ENCODE measurements at places on chromosomes 13 and 19.

DNA sequence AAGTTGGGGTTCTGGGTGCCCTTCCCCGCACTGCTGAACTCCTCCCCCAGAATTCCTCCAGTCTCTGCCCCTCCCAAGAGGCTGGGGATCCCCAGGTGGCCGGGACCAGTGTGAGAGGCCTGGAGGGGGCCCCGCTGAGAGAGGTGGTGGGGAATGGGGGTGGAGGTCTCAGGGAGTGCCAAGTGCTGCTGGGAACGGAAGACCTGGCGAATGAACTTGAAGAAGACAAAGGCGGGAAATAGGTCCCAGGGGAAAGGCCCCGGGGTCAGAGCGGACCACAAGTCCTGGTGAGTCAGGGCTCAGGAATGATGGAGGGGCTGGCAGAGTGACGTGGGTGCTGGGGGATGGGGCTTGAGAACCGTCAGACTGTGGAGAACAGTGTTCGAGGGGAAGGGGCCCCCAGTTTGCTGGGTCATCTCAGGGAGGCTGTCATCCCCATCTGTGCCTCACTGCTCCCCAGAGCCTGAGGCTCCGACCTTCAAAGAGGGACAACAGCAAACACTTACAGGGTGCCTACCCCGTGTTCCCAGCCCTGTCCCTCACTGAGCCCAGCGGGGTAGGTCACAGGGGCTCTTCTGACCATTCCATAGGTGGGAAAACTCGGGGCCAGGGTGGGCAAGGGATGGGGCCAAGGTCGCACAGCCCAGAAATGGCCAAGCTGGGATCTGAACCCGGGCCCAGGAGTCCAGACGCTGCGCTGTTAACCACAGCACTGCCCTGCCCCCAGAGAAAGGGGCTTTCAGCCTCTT lies 16.0 kb upstream of the SEMA6B start:
- DNase-seq: no peak

GRCh38 chr13:81104035-81104715 lies 763.2 kb upstream of the SPRY2 start:
- no peak for DNase-seq

GRCh38 chr13:83536153-83536552 lies 346.1 kb downstream of the SLITRK1 start:
- no peak for DNase-seq

DNA sequence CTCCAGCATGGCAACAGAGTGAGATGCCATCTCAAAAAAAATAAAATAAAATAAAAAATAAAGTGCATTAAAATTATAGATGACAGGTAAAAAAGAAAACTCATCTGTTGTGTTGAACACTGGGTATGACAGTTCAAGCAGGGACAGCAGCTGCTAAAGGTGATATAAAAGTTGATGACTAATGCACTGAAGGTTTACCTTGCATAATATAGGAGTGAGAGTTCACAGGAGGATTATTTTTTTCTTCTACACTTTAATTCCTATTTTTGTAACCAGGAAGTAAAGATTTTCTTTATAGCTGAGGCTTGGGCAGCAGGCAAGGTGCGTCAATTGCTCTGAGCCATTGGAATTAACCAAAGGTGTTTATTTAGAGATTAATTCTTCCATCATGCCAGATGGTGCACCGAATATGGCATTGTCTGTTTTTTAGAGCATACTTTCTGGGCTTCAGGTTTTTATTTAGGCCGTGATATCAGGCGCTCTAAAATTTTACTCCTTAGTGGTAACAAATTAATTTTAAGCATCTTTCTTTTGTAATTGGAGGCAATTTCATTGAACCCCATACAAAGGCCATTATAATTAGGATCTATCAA lies 337.0 kb upstream of the SLC10A2 start:
- no peak for DNase-seq

- DNase-seq: no peak
Observed at GRCh38 chr19:41924151-41925145, 3.8 kb downstream of the ERFL start.

DNA sequence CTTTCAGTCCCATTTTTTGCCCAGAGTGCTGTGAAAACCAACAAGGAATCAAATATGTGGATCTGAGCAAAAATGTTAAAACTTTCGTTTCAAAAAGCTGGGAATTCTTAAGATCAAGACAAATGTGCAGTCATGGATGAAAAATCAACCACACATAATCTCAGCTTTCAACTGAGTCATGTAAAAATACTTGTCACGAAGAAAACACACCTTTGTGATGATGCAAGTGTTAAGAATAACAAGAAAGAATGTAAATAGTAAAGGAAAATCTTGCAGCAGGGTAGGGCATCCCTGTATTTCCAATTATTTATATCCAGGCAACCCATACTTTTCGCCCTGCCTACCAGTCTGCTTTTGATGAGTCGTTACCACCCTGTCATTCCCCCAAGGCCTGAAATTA lies 27.4 kb upstream of the DCLK1 start:
- DNase-seq: no peak

GRCh38 chr13:60617991-60618733 lies 221.1 kb downstream of the TDRD3 start:
- DNase-seq: no peak

GRCh38 chr13:67827992-67828391 lies 597.9 kb upstream of the PCDH9 start:
- no peak for DNase-seq

DNA sequence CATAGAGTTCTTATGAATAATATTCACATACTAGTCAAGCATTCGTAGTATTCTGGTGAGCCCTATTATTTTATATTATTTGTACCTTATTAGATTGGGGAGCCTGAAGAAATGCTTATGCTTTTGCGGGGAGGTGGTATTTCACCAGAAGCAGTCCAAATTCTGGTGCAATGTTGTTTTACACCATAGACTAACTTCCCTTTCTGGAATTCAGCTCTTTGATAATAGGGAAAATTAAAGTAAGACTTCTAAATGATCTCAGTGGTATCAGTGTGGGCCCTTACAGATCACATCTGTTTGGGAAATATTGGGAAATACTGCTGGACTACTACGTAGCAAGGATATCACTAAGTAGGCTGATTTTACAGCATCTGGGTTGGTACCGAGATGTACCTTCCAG lies 34.2 kb downstream of the KCTD12 start:
- no peak for DNase-seq

DNA sequence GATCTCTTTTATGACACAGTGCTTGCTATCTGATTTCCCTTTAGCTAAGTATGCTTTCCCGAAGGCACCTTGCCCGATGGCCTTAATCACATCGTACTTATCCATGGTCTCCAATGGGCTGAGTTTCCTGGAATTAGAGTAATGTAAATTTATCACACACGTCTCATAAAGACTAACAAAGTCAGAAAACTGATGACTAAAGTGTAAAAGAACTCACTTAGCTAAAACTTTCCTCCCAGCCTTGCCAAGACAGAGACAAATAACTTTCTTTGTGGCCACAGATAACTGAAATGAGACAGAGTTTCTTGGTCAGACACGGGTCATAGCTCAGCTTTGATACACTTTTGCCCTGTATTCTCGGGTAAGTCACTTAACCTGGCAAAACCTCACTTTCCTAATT lies 1.5 kb downstream of the NEK5 start:
- no peak for DNase-seq

DNA sequence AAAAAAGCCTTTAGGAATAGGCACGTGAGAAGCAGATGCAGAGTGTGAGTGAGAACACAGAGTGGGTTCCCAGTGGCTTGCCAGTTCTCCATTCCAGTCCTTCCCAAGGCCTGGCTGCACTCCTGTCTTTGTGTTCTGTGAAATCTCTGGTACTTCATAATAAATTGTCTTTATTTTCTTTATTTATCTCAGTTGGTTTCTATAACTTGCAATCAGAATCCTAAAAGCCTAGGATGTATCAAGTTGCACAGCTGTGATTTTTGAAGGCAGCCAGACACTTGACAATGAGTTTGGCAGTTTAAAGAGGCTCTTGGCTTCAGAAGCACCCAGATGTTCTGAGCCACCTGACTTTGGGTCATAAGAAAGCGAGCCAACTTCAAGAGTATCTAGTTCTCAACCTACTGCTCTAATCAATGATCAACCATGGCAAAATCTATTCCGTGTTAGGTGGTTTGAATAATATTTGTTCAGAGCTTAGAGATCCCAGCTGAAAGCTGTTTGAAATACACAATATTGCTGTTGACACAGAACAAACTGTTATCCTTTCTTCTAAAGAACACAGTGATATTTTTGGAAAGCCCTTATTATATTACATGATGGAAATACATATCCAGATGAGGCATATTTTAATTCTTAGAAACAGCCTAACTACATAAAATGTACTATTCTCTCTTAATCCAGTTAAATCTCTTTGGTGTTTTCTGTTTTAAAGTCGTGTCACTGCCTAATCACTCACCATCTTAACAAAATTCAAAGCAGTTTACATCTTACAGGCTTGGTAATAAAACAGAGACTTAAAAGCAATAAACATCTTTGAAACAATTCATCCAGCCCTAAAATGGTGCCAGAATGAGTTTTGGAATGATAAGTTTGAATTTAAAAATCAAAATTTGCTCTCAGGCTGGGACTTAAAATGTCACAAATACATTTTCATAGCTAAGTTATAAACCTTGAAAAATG lies 483.0 kb upstream of the NBEA start:
- DNase-seq: no peak

GRCh38 chr13:96499656-96500055 lies 409.7 kb downstream of the HS6ST3 start:
- DNase-seq: no peak

DNA sequence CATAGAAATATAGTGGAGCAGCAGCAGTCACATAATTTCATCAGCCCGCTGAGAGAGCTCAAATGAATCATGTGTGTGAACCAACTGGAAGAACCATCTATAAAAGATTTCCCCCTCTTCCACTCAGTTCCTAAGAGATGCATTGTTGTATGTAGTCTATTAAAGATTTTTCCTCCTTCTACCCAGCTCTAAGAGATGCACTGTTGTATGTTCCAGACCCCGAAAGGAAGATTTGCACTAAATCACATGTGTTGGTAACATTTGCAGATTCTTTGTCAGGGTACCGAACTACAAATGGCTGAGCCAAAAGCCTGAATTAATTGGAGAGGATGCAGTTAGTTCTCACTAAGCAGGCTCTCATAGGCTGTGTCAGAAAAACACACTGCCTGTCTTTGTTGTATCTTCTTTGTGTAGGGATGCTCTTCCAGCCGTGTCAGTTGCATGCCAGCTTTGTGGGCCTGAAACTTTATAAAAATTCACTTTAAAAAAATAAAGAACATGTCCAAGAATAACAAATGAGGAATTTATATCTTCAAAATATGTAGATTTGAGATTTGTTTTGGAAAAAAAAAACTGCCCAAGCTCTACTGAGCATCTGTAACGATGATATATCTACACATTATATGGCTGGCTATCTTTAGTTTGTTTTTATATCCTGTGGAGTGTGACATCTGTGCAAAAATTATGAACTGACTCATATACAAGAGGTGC lies 223.1 kb downstream of the MZT1 start:
- DNase-seq: no peak

- DNase-seq: no peak
Observed at GRCh38 chr13:51044023-51044665, 66.9 kb downstream of the C13orf42 start.

- DNase-seq: no peak
Observed at GRCh38 chr19:45457776-45458175, 10.0 kb upstream of the FOSB start.

DNA sequence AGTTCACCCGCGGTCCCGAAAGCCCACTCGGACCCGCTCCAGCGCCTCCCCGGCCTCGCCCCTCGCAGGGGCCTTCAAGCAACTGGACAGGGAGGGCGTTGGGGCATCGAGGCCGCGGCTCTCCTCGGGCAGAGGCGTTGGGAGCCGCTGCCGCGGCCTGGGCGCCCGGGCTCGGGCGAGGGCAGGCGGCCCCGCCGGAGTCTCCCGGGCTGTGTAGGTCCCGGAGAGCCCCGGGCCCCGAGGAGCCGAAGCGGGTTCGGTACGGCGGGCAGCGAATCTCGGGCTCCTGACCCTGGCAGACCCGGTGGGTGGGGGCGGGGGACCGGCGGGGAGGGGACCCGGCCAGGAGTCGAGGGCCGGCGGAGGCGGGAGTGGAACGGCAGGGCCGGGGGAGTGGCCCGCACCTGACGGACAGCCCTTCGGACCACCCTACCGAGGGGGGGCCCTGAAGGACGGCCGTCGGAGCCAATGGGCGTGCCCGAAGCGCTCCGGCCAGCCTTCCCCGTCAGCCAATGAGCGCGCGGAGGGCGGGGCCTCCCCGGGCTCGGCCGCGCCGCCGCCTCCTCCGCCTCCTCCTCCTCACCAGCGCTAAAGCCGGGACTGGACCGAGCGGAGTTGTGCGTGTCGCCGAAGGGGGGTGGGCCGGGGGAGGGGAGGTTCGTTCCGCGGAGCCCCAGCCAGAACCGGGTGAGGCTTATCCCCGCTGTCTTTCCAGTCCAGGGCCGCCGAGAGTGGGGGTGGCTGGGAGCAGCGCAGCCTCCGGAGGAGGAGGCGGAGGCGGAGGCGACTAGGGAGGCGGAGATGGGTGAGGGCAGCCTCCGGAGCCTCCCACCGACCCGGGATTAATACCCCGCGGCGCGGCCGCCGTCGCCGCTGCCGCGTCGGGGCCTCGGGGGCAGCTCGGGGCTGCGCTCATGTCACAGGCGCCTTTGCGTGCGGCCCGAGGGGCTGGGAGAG lies at the start of gene ZMYM2:
TSS of gene ZMYM2 (plus strand) at position 573 of the 957 bp plus-strand sequence. CDS start 34,346 bp downstream, outside the sequence.
- DNase-seq: peak; percentile 94

DNA sequence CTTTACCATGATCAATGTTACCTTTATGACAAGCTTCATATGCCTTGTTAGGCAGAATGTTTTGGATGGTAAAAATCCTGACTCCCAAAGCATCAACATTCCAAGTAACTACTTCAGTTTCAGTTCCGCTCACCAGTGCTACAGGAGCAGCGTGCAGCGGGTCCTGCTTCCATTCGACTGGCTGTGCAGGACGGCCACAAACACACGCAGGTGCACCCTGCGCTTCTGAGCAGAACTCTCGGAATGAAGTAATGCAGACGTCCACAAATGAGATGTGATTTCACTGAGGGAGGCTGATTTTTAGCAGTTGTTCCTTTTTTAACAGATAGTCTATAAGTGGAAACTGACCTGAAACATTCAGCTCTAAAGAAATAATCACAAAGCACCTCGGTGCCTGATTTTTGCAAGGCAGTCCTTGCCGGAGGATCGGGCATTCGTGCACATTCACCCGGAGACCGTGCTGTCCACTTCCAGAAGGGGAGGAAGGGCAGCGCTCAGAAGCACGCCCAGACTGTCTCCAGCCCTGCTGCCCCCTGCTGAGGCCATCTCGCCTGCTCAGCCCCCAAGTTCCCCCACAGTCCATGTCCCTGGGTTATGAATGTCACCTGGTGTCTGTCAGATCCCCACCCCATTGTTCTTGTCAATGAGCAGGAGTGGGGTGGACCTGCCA lies 85.8 kb downstream of the RAB20 start:
- no peak for DNase-seq

GRCh38 chr19:42111811-42112210 lies 20.4 kb downstream of the POU2F2 start:
- no peak for DNase-seq
